ENCODE measurements at places on chromosomes 13 and 19. TPM values are rescaled to one million over a fixed set of nuclear protein-coding genes. Genes with fewer than 3 reads are reported as not detected.

GRCh38 chr13:80123945-80124344 lies 217.0 kb downstream of the SPRY2 start:
- DNase-seq: no peak

- no peak for DNase-seq
Measured at GRCh38 chr13:28327373-28328270, 167.3 kb downstream of the FLT1 start.

DNA sequence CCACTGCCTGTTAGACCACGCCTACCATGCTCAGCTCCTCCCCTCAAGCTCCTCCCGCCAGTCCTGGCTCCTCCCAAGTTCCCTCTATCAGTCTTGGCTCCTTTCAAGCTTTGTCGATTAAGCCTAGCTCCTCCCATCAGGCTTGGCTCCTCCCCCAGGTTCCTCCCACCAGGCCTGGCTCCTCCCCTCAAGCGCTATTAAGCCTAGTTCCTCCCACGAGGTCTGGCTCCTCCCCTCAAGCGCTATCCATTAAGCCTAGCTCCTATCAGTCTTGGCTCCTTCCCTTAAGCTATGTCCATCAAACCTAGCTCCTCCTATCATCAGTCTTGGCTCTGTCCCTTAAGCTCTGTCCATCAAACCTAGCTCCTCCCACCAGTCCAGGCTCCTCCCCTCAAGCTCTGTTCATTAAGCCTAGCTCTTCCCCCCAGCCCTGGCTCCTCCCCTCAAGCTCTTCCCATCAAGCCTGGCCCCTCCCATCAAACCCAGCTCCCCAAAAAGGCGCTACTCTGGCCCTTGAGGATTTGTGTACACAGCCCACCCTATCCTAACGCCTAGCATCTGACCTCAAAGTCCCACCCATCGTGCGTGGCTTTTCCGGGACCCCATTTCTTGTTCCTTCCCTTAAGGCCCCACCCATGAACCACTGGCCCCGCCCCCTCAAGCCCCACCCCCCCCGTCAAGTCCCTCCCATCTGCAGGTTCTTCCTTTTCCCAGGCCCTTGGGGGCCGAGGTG lies 10.0 kb downstream of the CAMSAP3 start:
- no peak for DNase-seq

- no peak for DNase-seq
Measured at GRCh38 chr13:106523576-106523975, 11.9 kb downstream of the EFNB2 start.

- DNase-seq: no peak
Measured at GRCh38 chr13:22298530-22298929, 627.7 kb downstream of the FGF9 start.

DNA sequence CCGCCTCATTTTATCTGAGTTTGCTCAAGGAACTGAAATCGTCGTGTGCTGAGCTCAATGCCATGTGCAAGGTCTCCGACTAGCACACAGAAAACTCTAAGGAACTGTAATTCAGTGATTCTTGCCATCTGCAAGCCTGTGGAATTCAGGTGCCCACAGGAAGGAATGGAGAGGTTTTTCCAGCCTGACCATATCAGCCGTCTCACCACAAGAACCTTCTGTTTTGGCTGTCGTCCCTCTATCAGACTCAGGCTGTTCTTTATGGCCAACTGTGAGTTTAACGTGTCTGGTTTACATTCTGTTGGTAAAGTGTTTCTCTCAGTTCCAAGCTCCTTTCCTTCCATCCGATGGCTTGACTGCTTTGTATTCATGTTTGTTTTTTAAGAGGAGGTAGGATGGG lies 293.5 kb downstream of the SPRY2 start:
- DNase-seq: no peak

- no peak for DNase-seq
Measured at GRCh38 chr19:18109733-18110608, 12.4 kb downstream of the MAST3 start.

Gene ENOX1
- 13.1 TPM for polyA plus RNA-seq

GRCh38 chr13:50842251-50842989 lies 1.1 kb downstream of the DLEU7 start:
- DNase-seq: no peak

- DNase-seq: no peak
Measured at GRCh38 chr13:39209731-39210531, 171.7 kb downstream of the NHLRC3 start.

Gene TNFSF9
- 0.22 TPM for polyA plus RNA-seq

GRCh38 chr13:45339867-45340266 lies 1.1 kb downstream of the TPT1 start:
- DNase-seq: no peak

DNA sequence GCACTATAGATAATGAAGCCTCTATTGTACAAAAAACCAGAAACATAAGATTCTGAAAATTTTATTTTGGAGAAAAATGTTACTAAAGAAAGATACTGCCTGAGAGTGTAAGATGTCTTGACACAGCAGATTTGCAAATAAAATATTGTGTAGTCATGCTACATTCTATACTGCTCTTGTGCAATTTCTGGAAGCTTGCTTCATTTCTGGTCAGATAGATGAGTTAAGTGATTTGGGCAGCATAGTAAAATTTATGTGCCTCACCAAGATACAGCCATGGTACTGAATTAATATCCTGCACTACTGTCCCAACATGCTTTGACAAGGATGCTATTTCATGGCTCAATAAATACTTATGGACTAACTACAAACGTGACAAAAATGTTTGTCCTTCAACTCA lies 55.1 kb upstream of the STARD13 start:
- DNase-seq: no peak

GRCh38 chr13:21133077-21133476 lies 43.3 kb downstream of the SKA3 start:
- DNase-seq: no peak

- DNase-seq: no peak
Measured at GRCh38 chr13:113528813-113529180, 38.3 kb upstream of the DCUN1D2 start.

DNA sequence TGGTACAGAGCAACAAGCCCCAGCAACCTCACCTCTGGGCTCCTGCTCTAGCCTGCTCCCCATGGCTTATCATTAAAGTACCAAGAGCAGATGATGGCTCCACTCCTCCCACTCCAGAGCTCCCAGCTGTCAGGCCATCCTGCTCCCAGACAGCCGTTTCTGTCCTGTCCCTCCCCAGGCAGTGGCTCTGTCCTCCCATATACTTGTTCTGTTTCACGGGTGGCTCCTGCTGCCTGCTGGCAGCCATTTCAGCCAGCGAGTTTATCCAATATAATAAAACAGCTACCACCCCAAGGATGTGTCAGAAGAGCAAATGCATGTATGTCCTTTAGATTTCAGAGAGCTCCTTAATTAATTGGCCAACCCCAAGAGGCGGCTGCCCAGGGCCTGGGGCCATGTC lies 79.4 kb upstream of the VSTM2B start:
- DNase-seq: no peak

DNA sequence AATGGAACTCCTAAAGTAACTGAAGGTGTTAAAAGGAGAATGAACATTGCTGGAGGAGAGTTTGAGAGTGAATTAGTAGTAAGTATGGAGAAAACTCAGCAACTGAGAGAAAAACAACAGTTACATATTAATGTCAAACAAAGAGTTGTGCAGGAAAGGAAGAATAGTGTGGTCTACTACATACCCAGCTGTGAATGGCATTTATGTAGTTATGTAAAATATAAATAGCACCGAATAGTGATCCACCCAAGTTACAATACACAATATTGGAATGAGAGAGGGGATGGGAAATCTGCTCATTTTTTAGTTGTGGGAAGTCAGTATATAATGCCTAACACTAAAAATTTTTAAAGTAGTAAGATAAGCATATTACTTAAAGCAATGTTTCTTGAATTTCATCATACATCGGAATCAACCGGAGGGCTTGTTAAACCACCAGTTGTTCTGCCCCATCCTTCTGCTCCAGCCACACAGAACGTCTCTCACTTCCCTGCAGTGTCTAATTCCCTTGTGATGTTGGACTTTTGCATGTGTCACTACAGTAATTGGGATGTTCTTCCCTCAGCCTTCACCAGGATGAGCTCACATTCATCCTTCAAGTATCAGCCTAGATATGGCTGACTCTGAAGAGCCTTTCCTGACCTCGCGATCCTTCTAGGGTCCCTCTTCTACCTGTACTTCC lies 11.5 kb downstream of the CCDC70 start:
- no peak for DNase-seq

- no peak for DNase-seq
Measured at GRCh38 chr19:44955505-44956439, 592 bp downstream of the CLPTM1 start.

Gene LSR
- 69.7 TPM for polyA plus RNA-seq

Gene FOXA3
- 0.79 TPM for polyA plus RNA-seq

GRCh38 chr13:51635137-51635878 lies 51.0 kb downstream of the WDFY2 start:
- no peak for DNase-seq

DNA sequence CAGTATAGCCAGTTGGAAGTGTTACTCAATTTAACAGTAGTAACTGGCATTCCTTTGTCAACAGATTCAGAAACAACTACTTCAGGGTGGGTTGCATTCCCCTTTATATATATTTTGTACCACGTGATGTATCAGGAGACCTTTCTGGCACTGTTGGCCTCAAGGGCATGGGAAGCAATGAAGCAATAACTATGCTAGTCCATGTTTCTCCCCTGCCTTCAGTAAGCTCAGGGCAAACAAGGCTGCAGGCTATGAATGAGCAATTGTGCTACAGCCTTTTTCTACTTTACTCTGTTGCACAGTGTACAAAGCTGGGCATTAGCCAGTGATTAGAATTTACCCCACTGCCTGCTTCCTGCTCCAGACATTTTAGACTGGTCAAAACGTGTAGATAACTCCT lies 348.8 kb downstream of the GPC5 start:
- no peak for DNase-seq

Gene KISS1R
- polyA plus RNA-seq: 0.68 TPM

Gene GDF15
- 3.3 TPM for polyA plus RNA-seq

- DNase-seq: no peak
Measured at GRCh38 chr19:6674868-6675305, 4.9 kb upstream of the TNFSF14 start.

Gene LDLR
- 23.5 TPM for polyA plus RNA-seq

Gene IGFL3
- not detected for polyA plus RNA-seq

Gene HSH2D
- polyA plus RNA-seq: 0.30 TPM

DNA sequence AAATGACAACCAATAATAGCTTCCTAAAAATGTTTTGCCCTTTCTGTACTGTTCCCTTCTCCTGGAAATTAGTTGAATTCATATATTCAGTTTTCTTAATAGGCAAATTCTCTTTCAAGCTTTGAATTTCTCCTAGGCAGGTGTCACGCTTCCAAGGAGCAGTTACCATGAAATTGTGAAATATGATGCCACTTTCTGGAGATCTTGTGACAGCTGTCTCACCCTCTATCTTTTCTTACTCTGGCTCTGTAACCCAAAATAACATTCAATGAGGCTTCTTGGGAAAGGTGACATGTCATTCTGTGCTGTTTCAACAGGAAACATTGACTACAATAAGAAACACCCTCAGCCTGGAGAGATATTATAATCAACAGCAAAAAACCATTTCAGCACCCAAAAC lies 80.3 kb upstream of the MRI1 start:
- DNase-seq: no peak

GRCh38 chr19:42401365-42402303 lies 11.5 kb upstream of the CNFN start:
- peak; percentile 69 for DNase-seq

GRCh38 chr19:35155441-35155840 lies 906 bp downstream of the FXYD5 start:
- DNase-seq: no peak

Measured in right renal pelvis (tissue), 4 donors.